Subcutaneous preadipocyte (primary cell): ENCODE measurements at places on chromosomes 12 and 14. TPM values are rescaled to one million over a fixed set of nuclear protein-coding genes. Genes with fewer than 3 reads are reported as not detected.

The CEP170B gene
- total RNA-seq = 14.3 and 19.7 TPM in 2 replicates

The LYZ gene
- total RNA-seq = not detected in 2 replicates

The TSHR gene
- not detected in 2 replicates for total RNA-seq

The AP1G2 gene
- 11.7 and 22.4 TPM in 2 replicates for total RNA-seq

The ACOT6 gene
- not detected in 2 replicates for total RNA-seq

The RILPL2 gene
- total RNA-seq = 2.9 and 3.5 TPM in 2 replicates

The UTP20 gene
- 25.7 and 42.8 TPM in 2 replicates for total RNA-seq

The CCDC177 gene
- total RNA-seq = not detected in 2 replicates

The PLEKHG3 gene
- 0.73 and 2.7 TPM in 2 replicates for total RNA-seq

The PTCSC3 gene
- total RNA-seq = not detected in 2 replicates

The IGFBP6 gene
- total RNA-seq = 399 and 790 TPM in 2 replicates

The C1QL4 gene
- total RNA-seq = not detected in 2 replicates

The GLT8D2 gene
- 12.7 and 13.2 TPM in 2 replicates for total RNA-seq

The LIN7A gene
- 6.3 and 8.5 TPM in 2 replicates for total RNA-seq

The CD163 gene
- total RNA-seq = under 0.01 TPM in 2 replicates

The ACTR10 gene
- 27.8 and 41.5 TPM in 2 replicates for total RNA-seq

The GARIN6 gene
- total RNA-seq = not detected in 2 replicates
